SHP77 treated with DMSO at 0.1 percent for 48 hours (cell line): ENCODE measurements at places on chromosomes 6 and 20.

DNA sequence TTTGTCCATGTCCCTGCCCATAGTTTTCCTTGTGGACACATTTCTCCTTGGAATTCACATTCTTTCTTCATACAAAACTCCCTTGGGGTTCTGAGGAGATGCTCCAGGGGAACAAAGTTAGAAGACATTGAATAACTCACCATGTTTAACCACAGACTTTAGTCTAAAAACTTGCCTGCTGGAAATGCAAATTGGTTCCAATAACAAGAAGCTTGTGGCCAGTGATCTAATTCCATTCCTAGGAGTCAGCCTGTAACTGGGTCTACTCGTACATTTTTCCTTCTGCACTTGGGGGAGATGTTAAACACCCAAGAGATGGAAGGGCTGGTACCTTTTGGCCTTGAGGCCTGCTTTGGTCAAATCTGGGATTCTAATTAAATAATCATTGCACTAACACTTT is 60.2 kb downstream of the SCML4 start:
- no peak for DNase-seq

GRCh38 chr20:19251958-19252357 is 39.5 kb downstream of the SLC24A3 start:
- DNase-seq: no peak

DNA sequence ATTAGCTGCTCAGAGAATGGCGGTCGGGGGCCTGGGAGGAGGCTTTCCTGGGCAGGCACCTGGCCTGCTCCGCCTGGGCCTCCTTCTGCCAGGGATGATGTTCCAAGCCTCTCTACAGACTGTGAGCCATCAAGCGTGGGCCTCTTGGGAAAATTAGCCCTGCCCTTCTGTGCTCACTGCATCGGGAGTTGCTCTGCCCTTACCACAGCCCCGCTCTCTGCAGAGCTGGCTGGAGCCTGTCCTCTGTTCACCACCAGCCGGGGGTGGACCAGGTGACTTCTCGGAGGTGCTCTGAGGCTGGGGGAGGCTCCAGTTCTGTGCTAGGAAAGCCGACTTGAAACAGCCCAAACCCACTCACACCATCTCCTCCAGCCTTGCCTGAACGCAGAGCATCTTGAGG is 24.2 kb downstream of the MDGA1 start:
- DNase-seq: no peak

GRCh38 chr20:6277661-6278240 is 154.9 kb upstream of the FERMT1 start:
- DNase-seq: no peak

GRCh38 chr6:28816909-28817807 is 106.6 kb downstream of the TRIM27 start:
- DNase-seq: no peak

DNA sequence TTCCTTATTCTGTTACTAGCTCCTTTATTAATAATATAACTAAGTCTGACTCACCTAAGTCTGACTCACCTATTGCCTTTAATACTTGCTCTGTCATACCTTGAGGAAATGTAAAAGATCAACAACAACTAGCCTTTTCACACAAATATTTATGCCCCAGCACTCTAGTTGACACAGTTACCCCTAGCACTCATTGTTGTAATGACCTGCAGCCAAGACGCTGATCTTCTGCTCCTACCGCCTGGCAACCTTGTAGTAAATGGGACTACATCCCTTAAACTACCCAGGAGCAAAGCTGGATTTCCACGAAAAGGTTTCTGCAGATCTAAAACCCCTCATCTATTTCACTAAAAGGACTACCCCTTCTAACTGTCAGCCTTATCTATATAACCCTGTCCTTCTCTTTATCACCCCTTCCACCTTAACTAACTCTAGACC is 90.0 kb downstream of the PLG start:
- DNase-seq: no peak

DNA sequence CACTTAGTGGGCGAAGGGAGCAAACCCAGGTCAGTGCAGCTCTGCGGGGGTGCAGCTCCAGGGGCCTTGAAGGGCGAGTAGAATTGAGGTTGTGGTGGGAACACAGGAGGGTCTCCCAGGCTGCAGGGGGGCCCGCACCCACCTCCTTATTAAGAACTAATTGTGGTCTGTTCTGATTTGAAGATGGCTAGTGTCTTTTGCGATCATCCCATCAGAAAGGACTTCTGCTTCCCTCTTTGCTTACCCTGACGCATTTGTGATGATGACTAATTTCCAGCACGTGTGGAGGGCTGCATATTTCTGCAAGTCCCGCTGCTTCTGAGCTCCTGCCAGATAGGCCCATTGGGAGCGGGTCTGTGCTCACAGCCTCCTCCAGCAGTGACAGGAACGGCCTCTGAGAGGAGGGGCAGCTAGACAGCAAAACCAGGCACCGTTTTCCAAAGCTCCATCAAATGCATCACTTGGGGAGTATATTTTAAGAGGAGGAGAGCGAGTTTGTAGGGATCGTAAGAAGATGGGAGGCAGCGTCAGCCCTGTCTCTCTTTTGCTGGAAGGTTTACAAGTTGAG is 268.9 kb downstream of the CDH4 start:
- no peak for DNase-seq

DNA sequence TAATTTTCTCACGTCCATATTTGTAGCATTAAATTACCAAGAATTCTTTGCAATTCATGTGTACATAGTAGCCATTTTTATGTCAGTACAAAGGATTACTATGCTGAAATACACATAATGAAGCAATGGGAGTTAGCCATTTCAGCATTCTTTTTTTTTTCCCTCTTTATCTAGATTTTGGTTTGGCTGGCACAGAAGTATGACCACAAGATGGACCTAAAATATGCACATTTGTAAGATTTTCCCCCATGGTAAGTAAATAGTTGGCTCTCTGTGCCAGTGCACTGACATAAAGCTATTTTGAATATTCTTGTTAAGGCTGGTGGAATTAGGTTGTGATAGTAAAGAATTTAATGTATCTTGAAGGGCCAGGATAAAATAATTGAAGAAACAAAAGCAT is 486.1 kb upstream of the BTBD3 start:
- no peak for DNase-seq

DNA sequence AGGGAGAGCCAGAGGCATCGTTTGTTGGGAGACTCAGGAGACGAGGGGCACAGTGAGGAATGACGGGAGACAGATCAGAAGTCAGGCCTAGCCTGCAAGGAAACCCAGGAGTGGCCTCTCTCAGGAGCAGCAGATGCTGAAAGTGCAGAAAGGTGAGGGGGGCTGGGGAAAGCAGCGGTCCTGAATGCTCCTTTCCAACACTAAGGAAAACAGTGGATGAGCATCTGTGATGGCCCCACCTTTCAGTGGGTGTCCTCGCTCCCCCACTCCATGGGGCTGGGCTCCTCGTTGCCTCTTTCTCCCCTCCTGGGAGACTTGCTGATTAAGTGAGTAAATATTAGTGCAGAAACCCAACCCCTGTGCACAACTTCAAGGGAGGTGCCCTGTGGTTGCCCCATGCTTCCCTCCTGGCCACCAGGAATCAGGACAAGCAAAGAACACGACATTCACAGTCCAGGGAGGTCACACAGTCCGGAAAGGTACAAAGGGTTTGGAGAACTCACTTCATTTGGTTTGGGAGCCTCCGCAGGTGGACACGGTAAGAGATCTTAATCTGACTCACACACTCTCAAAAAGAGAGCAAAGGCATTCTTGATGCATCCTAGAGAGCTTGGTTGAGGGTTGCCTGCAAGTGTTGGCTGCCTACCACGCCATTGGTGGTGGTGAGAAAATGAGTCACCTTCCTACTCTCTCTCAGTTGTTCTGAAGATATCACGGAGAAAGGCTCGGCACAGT is 9.7 kb upstream of the BPIFB1 start:
- no peak for DNase-seq

DNA sequence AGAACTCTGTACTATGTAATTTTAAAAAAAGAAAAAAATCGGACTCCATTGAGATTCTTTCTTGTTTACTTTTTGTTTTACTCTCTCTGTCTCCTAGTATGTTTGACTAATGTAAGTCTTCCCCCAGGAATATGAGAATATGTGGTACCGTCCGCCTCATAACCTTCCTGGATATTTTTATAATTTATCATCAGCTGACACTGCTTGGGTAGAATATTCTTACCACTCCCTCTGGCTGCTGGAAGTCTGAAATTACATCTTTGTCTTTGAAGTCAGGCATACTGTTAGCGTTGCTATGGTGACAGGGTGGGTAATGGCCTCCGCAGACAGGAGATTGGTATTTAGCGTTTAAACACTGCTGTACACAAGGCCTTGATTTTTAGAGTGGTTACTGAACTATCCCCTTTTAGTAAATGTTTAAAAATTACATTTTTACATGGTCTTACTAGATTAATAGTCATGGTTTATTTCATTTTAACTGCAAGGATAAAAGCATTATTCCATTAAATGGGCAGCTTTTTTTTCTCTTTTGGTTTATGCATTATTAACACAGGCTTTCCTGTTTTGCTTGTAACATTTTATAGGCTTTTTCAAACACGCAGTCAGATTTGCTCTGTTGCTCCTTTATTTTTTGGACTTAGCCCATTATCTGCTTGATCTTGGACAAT is 176.4 kb downstream of the ARID1B start:
- DNase-seq: no peak

GRCh38 chr20:31951203-31951529 is 680 bp downstream of the PDRG1 start:
- DNase-seq: no peak

DNA sequence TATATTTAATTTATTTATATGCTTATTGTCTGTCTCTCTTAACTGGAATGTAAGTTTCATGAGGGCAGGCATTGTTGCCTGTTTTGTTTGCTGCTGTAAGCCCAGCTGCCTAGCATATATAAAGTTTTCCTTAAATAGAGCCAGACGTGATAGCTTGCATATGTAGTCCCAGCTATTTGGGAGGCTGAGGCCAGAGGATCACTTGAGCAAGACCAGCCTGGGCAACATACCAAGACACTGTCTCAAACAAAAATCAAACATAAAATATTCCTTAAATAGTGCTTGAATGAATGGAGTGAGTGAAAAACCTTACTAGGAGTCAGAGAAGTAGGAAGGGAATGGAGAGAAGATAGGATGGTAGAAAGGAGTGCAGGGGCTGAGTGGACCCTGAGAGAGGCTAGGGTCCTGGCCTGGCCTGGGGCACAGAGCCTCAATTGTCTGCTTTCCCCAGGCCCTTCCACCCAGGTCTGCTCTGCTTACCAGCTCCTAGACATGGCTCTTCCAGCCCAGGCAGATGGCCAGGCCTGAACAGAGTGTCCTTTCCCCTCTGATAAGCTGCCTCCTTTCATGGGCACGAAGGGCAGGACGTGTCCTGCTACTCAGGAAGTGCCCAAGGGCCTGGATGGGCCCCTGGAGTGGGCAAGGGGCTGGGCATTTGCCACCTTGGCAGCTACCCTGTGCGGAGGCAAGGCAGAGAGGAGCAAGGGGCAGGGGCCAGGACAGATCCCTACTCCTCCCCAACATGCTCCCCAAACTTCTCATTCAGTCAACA is 17.7 kb upstream of the BAK1 start:
- no peak for DNase-seq

GRCh38 chr6:154159126-154159525 is 120.1 kb downstream of the OPRM1 start:
- DNase-seq: no peak

DNA sequence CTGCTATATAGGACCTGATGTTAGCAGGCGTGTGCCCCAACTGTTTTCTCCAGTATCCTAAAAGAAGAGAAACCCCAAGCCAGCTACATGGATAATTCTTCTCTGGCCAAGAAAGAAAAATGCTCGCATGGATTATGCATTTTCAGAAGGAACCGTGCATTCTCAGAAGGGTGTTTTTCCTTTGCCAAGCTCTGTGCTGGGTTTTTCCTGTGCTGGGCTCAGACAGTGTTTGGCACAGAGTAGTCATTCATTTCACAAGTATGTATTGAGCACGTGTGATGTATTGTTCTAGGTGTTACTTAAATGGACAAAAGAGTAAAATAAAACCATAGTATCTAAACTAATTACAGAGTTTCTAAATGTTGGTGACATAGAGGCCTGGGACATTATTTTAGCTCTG is 62.7 kb upstream of the ZNF133 start:
- DNase-seq: no peak

GRCh38 chr20:49039854-49040253 is 6.3 kb upstream of the CSE1L start:
- no peak for DNase-seq
